NCI-H1092 treated with DMSO at 0.1 percent for 48 hours (cell line): ENCODE measurements at places on chromosomes 6 and 20.

DNA sequence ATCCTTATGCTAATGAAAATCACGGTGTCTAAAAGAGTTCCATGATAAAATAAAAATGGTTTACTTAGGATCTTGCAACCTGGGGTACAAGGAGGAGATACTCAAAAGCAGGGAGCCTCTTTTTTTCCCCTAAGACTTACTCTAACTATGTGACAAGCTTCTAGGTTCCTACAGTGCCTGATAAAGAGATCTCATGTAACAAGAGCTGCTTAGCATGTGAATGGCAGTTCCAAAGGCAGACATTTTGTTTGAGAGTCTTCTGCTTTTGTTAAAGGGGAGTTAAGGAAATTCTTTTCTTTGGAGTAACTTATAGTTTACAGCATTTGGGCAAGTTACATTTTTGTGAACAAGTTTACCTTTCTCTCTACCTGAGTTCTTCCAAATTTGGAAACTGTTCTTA, 945.8 kb upstream of the ADGRB3 start:
- no peak for DNase-seq

DNA sequence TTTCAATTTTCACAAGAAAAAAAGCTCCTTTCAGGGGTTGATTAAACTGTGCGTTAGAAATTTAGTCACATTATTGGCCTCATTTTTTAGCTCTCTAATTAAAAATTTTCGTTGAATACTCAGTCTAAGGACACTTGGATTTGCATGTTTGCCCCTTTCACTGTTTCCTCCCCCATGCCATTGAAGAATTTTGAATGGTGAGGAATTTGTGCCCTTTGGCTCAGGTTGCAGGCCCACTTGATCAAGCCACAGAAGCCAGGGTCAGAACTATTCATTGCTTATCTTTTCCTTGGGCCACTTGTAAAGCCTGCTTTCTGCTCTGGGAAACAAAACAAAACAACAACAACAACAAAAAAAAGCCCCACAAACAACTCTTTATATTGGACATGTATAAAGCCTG, 12.2 kb downstream of the LIN28B start:
- no peak for DNase-seq

DNA sequence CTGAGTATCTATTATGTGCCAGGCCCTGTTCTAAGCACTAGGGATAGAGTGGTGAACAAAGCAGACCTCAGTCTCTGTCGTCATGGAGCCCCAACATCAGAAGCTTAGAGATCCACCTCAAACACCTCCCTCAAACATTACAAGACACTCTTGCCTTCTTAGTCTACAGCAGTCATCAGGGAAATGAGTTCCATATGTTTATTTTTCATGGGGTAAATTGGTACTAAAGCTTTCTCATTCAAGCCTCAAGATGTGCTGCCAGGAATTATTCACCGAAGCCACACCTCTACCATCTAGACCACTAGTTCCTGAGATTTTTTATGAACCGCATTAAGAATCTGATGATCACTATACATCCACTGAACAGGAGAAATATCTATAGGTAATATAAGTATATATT, 59.0 kb upstream of the TFB1M start:
- DNase-seq: no peak

DNA sequence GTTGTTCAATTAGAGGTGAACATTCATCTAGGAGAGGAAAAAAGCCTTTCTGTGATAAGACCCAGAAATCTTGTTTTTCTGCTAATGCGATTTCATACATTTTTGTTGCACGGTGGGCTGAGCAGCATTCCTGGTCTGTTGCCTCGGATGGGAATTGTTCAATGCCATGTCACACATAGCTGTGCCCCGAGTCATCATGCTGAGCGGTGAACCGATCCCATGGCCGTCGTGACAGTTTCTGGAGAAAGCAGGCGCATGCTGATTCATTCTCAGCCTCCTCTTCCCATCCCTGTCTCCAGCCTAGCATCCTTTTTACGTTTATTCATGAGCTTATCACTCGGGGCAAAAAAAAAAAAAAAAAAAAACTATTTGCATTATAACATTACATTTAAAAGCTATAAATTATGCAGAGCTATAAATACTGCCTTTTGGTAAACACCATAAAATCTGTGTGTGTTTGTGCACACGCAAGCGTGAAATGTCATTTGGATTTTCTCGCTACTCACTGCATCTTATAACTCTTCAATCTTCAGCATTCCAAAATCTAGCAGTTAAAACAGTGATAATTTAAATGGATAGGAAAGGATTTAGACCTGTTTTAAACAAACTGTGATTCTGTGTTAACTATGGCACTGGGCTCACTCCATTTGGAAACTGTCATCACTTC, 58.9 kb upstream of the IFNGR1 start:
- no peak for DNase-seq

- DNase-seq: peak; percentile 72
Measured at GRCh38 chr6:105321207-105321606, 81.7 kb downstream of the PREP start.

- DNase-seq: no peak
Measured at GRCh38 chr20:46202766-46203509, 84.8 kb downstream of the CD40 start.

GRCh38 chr6:46422619-46423018, 68.6 kb downstream of the RCAN2 start:
- DNase-seq: no peak

- no peak for DNase-seq
Measured at GRCh38 chr6:52375780-52376556, 14.0 kb downstream of the PAQR8 start.

GRCh38 chr6:27873021-27873940, 38.9 kb downstream of the OR2B2 start:
- DNase-seq: peak; percentile 35

GRCh38 chr6:49300443-49300842, 162.6 kb downstream of the MMUT start:
- no peak for DNase-seq

- DNase-seq: no peak
Measured at GRCh38 chr6:137625808-137626207, 131.6 kb upstream of the OLIG3 start.

GRCh38 chr6:72275888-72276287, 346.0 kb upstream of the KCNQ5 start:
- DNase-seq: no peak

- DNase-seq: no peak
Measured at GRCh38 chr6:37029249-37029971, 24.0 kb downstream of the FGD2 start.

GRCh38 chr20:35767683-35768481, 3.9 kb upstream of the PHF20 start:
- no peak for DNase-seq

GRCh38 chr6:125316621-125317020, 14.9 kb upstream of the HDDC2 start:
- DNase-seq: no peak

- no peak for DNase-seq
Measured at GRCh38 chr6:155498370-155498769, 42.7 kb upstream of the NOX3 start.

GRCh38 chr6:161064915-161065314, 73.3 kb downstream of the MAP3K4 start:
- no peak for DNase-seq

DNA sequence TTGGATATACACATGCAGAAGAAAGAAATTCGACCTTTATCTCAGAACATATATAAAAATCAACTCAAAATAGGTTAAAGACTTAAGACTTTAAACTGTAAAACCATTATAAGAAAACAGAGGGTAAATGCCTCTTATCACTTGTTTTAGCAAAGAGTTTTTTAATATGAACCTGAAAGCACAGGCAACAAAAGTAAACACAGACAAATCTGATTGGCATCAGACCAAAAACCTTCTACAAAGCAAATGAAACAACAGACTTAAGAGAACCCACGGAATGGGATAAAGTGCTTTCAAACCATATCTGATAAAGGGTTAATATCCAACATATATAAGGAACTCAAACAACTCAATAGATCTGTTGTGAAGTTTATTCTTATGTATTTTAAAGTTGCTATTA, 309.9 kb upstream of the OPRM1 start:
- DNase-seq: no peak

DNA sequence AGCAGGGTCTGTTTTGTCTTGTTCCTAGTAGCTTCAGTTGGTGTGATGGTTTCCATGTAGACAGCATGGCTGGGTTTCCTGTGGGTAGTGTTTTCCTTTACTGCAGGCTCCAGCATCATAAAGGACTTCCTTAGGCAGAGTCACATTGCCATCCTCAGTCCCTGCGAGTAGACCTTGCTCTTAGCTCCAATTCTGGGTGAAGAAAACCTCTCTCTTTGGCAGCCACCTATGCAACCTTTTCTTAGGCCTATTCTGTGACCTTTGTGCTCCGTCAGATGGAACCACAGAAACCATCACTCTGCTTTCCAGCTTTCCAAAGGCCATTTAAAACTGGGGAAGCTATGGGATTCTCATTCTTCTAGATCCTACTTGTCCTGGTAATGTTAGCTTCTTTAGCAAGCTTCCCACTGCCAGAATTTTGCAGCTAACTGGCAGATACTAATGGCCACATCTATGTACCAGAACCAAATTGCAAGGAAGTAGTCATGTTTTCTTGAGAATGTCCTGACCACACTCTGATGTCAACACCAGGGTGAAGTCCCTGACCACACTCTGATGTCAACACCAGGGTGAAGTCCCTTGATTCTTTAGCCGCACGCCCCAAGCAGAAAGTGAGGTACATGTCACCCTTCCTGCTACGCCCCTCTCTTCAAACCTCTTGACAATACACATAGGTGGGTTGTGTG, 646.6 kb upstream of the HS3ST5 start:
- no peak for DNase-seq

DNA sequence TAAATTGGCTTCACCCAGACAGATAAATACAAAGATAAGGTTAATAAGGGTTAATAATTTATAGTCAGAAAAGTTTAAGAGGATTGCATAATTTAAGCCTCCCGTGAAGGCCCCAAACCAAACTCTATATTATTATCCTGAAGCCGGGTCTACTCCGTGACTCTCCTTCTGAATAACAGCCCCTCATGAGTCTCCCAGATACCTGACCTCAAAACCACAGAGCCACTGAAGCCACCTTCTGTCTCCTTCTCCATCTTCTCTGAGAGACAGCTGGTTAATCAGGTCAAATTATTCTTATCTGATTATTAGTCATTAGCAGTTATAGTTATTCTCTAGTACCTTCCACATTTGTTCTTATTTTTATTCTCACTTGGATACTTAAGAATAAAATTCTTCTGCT, 569.2 kb upstream of the AGPAT4 start:
- no peak for DNase-seq

DNA sequence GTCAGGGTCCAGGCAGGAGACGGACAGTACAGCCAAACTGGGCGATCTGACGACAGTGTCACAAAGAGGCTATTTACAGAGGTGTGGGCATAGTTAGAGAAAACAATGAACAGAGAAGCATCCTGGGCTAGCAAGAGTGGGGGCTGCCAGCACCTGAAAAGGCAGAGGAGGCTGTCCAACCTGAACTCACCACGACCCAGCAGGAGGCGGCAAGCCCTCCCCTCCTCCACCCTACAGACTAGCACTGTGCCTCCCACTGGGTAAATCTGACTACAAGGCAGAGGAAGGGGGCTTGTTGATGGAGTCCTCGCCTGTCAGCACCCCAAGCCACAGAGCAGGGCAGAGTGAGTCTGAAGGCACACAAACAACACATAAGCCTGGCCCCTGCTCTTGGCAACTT, 52.8 kb upstream of the CDYL start:
- DNase-seq: no peak

DNA sequence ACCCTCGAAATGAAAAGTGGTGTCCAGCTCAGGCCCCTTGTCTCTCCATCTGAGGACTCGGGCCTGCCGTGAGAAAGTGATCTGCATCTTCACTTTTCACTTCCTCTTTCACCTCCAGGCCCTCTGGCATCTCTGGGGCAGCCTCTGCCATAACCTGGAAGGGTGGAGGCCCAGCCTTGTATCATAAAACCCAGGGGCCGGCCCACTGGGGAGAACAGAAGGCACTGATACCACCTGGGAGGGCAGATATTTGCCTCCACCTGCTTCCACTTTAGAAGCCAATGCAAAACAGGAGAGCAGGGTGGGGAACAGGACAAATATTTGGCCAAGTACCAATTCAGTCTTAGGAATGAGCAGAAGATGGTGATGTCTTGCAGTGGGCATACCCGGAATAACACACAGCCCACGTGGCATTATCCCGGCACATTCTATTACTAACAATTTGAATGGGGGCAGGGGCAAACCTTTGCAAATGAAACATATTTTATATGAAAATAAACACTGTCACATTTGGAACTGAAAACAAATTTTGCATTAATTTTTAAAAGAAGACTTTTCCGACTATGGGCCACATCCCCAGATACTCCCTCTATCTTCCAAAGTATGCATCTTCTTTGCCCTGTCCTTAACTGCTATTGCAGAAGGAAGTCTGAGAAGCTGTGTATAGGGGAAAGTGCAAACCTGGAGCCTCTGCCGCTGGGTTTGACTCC, 69.2 kb upstream of the TBC1D7 start:
- no peak for DNase-seq

DNA sequence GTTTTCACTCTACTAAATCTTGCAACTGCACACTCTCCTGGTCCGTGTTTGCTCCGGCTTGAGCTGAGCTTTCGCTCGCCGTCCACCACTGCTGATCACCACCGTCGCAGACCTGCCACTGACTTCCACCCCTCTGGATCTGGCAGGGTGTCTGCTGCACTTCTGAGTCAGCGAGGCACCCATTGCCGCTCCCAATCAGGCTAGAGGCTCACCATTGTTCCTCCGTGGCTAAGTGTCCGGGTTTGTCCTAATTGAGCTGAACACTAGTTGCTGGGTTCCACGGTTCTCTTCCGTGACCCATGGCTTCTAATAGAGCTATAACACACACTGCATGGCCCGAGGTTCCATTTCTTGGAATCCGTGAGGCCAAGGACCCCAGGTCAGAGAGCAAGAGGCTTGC, 98.6 kb upstream of the GPR6 start:
- no peak for DNase-seq

DNA sequence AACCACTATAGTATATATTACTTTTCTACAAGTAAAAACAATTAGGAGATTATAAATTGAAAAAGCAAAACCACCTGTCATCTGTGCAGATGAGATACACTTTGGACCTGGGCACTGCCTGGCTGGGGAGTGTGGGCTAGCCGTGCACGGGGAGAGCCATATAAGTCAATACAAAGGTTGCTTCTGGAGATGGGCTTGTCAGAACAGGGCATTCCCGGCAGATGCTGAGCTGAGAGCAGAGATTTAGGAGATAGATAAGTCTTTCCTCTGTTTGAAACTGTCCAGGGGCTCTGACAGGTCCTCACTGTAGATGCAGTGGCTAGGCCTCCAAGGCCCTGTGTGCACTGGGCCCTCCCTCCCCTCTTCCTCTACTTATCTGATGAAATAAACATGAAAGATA, 34.5 kb downstream of the CD164 start:
- DNase-seq: no peak

DNA sequence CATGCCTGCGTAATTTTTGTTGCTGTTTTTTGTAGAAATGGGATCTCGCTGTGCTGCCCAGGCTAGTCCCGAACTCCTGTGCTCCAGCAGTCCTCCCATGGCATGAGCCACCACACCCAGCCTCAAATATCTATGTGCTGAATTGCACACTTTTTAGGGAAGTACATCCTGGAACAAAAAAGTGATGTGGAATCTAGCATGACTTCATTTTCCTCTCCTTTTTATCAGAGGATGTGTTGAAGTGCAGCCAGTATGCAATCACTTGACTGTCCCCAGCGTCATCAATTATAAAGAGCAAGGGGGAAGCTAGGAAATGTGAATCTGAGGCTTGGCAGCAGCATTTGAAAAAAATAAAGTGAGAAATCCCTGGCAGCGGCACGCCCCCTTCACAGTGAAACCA, 6.4 kb upstream of the EXOC2 start:
- DNase-seq: peak; percentile 4
